Posterior vena cava (tissue), 2 donors: ENCODE measurements at places on chromosomes 3 and 15. TPM values are rescaled to one million over a fixed set of nuclear protein-coding genes. Genes with fewer than 3 reads are reported as not detected.

Gene PLA1A
- 2.7 TPM for total RNA-seq

Gene FAM81A
- total RNA-seq: 1.7 TPM

Gene IMPG2
- total RNA-seq: 0.65 TPM

Gene LDHAL6B
- not detected for total RNA-seq

Gene C3orf62
- 2.6 TPM for total RNA-seq

Gene RLBP1
- total RNA-seq: not detected

Gene ZCWPW2
- 2.4 TPM for total RNA-seq

Gene HHLA2
- not detected for total RNA-seq

Gene EIF4E3
- 44.2 TPM for total RNA-seq

Gene COL6A5
- not detected for total RNA-seq
